ENCODE measurements at places on chromosomes 3 and 15.

DNA sequence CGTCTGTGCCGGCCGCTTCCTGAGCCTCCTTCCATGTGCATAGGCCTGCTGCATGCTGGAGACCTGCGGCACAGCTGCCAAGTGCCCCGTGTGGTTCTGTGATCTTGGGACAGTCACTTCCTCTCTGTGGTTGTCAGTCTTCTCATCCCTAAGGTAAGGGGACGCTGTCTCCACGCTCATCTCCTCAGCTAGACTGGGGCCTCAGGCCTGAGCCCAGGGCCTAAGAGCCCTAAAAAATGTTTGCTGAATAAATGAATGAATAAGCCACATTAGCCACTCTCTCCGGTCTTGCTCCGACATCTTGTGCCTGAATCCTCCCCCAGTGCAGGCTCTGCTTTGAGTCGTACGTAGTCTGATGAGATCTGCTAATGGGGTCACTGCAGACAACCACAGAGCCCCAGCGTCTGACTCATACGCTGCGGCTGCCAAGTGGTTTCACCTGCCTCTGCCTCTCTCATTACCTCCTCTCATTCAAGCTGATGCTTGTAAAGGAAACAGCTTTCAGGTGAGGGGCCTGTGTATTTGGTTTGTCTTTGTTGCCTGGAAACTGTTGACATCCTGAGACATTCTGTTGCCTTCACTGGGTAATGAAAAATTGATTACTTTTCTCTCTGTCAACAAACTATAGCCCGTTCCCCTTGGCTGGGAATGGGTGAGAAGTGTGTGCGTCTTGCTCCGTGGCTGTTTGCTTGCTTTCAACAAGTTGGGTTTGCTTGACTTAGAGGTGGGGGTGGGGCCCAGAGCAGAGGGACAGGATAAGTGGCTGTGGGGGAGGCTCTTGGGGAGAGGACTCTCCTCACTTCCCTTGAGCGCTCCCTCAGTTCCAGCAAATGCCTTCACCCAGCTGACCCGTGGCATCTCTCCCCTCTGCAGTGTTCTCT, 15.9 kb downstream of the RPLP1 start:
- DNase-seq: peak; percentile 48

GRCh38 chr3:8603115-8603710, 41.4 kb downstream of the SSUH2 start:
- no peak for DNase-seq

DNA sequence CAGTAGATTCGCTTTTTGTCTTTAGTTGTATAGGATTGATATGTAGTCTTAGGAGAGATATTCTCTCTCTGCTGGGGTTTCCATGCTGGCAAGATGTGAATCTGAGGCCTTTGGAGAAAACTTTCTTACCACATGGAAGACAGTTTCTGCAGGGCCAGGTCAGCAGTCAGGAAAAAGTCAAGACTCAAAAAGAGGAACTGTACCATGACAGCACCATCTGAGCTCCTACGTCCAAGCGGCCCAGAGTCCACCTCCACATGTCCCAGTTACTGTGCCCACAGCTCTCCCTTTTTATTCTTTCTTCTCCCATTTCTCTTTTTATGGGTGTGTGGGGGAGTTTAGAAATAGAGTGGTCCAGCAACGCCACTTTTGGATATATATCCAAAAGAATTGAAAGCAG, 172.0 kb downstream of the MTHFS start:
- DNase-seq: no peak

DNA sequence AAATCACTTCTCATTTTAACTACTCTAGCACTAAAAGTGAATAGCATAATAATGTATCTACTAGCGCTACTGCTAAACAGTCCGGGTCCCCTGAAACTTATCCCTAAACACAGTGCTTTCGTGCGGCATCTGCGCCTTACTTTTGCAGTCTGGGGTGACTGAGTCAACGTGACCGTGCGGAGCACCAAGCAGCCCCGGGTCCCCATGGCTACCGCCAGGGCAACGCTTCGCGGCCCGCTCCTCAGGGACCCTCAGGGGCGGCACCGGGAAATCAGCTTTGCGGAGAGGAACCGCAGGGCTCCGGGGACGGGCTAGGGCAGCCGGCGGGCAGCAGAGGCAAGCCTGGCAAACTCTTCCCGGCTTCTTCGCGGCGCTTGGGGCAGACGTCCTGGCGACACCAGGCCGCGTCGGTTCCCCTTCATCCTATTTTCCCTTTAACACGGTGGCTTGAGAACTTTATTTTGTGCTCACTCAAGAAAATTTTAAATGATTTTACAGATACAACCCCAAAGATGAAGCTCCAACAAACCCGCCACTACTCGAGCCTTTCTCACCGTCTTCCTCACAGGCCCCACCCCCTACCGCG, 757 bp upstream of the DIPK2A start:
- DNase-seq: no peak

DNA sequence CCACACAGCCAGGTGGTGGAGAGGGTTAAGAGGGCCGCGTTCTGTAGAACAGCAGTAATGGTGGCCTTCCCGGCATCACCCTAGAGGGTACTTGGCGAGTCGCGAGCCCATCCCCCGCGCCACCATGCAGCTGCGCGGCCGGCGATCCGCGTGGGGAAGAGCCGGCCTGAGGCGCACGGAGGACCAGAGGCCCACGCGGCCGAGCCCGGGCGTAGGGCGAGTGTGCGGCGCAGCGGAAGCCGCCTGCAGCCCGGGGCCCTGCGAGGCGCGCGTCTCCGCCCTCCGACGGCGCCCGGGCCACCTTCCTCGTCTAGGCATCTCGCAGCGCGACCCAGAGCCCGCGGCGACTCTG, 423 bp downstream of the TKT start:
- DNase-seq: no peak

DNA sequence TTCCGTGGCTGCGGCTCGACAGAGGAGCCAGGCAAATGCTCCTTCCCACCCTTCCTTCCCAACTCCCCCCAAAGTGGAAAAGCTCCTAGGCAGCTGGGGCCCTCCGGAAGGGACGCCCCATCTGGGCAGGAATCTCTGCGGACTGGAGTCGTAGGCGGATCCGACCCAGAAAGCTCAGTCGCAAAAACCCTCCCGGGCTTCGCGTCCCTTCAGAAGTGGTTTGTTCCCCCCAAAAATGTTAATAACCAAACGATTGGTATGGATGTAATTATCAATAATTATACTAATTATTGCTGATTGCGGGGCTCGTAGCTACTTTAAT, 3.8 kb downstream of the RNU6-1 start:
- no peak for DNase-seq

- peak; percentile 44 for DNase-seq
Measured at GRCh38 chr3:135992072-135992471, 26.5 kb downstream of the PPP2R3A start.

DNA sequence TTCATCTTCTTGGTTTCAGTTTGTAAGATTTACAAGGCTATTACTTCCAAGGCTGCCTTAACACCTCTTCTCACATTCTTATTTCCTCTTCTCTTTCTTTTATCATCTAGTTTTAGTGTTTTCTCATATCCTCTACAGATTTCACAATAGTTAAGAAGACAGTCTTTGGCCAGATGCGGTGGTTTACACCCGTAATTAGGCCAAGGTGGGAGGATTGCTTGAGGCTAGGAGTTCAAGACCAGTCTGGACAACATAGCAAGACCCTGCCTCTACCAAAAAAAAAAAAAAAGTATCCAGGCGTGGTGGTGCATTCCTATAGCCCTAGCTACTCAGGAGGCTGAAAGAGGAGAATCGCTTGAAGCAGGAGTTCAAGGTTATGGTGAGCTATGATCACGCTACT, 3.5 kb upstream of the ALDH1A2 start:
- no peak for DNase-seq

DNA sequence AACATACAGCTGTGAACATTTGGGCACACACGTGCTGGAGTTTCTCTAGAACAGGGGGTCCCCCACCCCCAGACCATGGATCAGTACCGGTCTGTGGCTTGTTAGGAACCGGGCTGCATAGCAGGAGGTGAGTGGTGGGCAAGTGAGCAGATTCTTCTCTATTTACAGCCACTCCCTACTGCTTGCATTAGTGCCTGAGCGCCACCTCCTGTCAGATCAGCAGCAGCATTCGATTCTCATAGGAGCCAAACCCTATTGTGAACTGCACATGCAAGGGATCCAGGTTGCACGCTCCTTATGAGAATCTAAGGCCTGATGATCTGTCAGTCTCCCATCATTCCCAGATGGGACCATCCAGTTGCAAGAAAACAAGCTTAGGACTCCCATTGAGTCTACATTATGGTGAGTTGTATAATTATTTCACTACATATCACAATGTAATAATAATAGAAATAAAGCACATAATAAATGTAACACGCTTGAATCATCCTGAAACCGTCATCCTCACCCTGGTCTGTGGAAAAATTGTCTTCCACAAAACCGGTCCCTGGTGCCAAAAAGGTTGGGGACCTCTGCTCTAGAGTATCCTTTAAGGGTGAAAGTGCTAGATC, 25.8 kb downstream of the CHRM5 start:
- no peak for DNase-seq

- DNase-seq: no peak
Measured at GRCh38 chr15:24318981-24319380, 356.6 kb upstream of the NPAP1 start.

GRCh38 chr3:22759636-22760310, 443.4 kb upstream of the UBE2E2 start:
- DNase-seq: no peak

- DNase-seq: no peak
Measured at GRCh38 chr3:57059411-57059810, 1.1 kb upstream of the SPATA12 start.

GRCh38 chr3:41244620-41245336, 45.5 kb downstream of the CTNNB1 start:
- DNase-seq: no peak

DNA sequence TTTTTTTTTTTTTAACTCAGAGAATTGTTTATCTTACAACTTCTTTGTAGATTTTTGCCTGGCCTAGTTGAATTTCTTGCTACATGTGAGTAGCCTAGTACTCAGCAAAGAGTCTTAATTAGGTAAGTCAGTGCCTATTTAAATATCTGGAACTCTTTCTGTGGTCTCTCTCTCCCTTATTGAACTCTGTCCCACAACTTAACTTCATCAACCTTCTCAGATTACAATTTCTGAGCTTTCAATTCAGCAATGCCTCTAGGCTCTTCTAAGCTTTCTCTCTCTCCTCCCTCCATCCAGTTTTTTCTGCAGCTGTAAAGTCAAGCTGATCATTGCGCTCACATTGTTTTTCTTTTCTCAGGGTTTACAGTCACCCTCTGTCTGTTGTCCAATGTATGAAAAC, 517.6 kb upstream of the ROBO1 start:
- DNase-seq: peak; percentile 40

DNA sequence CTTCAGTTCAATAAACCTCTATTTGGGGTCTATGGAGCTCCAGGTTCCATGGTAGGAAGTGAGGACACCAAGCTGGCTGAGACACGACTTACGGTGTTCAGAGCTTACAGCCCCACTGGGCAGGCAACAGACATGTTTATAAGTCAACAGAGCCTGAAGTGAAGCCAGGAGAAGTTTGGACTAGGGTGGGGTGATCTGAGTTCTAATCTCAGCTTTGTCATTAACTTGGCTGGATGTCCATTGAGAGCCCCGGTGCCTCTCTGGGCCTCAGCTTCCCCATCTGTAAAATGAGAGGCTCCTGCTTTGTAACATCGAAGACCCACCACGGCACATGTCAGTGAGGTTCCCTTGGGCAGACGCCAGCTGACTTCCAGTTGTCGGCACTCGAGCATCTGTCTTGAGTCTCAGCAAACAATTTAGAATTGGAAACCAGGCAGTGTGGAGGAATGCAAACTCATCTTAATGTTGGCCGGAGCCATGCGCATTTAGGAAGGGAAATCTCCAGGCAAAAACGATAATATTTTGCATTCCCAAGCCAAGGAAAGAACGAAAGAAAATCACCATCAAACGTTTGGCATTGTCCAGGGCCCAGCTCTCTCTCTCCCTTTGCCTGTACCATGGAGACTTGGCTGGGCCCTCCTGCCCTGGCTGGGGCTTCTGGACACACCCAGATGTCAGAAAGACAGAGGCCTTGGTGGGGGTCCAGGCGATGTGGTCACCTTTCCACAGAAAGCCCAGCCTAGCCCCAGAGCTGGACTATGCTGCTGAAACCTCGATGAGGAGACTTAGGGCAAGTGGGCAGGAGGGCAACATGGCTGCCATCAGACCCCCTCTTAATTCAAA, 18.4 kb downstream of the ITGA11 start:
- DNase-seq: no peak

- no peak for DNase-seq
Measured at GRCh38 chr3:7309641-7310102, 448.8 kb downstream of the GRM7 start.

- no peak for DNase-seq
Measured at GRCh38 chr15:78229431-78230406, 4.6 kb downstream of the ACSBG1 start.

DNA sequence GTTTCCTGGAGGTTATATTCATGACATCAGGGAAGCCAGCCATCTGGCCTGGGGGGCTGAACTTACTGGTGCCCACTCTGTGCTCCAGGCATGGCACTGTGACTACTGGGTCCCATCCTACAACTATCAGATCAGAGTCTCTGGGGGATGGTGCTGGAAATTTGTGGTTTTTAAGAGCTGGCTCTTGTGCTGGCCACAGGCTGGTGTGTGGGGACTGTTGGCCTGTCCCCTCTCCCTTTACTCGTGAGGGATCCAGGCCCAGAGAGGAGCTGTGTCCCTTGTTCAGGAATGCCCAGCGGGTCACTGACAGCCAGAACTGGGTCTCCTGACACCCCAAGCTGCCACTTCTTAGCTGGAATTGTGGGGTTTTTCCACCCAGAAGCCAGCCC, 44.5 kb upstream of the SEC22A start:
- DNase-seq: no peak

GRCh38 chr3:166473501-166473900, 636.3 kb upstream of the BCHE start:
- no peak for DNase-seq

DNA sequence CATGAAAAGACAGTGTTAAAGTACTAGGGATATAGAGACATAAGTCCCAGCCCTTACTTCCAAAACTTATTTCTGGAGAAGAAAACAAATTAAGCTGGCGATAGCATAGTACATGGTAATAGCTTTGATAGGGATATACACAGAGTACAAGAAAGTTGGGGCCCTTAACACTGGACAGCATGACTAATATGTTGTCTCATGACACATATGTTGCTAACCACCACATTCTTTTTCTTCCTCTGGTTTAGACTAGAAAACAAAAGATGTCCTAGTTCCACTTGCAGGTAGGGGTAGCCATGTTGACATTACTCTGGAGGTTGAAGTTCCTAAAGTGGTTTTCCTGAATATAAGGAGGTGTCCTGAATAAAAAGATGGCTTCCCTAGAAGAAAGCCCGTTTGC, 75.3 kb downstream of the RFX7 start:
- no peak for DNase-seq

GRCh38 chr15:96285305-96285704, 45.2 kb upstream of the NR2F2 start:
- DNase-seq: peak; percentile 100

- DNase-seq: no peak
Measured at GRCh38 chr3:18656410-18656809, 231.3 kb upstream of the SATB1 start.

Measured in skeletal muscle cell (primary cell).